Hypothalamus (tissue), 51 donors: ENCODE measurements at places on chromosomes 7 and 10.

DNA sequence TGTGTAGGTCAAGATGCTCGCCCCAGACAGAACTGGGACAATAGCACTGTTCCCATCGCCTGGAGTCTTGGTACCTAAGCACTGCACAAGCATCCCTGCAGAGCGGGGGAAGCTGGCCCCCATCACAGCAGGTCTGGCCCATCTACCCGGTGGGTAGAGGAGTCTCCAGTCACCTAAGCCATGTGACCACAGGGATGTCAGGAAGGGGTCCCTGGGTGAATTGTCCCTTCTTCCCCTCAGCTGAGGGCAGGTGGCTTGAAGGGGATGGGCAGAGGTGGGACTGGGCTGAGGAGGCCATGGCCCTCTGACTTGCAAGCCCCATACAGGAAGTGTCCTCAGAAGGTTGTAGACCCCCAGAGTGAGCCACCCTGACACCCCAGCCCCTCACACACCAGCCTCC lies 39.7 kb downstream of the FRMPD2 start:
- no peak for DNase-seq

DNA sequence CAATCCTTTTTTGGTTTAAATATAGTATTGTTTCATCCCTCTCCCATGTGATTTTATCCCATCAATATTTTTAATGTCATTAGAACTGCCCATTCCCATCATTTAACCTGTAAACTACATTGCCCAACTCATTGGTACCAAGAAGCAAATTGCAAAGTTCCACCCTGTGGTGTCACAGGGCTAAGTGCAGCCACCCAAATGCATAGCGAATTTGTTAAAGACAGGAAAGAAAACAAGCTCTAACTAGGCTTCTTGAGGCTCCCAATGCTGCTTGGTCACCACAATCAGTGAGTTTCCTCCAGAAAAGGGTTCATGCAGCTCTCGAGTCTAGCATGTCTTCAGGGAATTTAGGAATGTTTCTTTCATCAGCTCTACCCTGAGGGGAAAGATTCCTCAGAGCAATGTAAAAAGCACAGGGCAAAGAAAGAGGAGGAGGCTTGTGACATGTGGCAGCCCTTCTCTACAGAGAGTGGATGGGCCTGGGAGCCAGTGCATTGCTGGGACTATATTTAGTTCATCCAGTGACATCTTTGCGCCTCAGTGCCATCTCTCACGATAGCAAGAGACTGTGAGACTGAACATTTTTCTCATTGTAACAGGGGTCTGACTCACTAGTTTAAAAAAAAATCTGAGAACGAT lies 58.1 kb downstream of the CAV1 start:
- DNase-seq: no peak

- no peak for DNase-seq
Measured at GRCh38 chr7:1358376-1359050, 100.8 kb downstream of the MICALL2 start.

GRCh38 chr7:8430643-8431042 lies 2.8 kb upstream of the NXPH1 start:
- no peak for DNase-seq

- no peak for DNase-seq
Measured at GRCh38 chr7:150401861-150402631, 22.9 kb downstream of the ZNF775 start.

DNA sequence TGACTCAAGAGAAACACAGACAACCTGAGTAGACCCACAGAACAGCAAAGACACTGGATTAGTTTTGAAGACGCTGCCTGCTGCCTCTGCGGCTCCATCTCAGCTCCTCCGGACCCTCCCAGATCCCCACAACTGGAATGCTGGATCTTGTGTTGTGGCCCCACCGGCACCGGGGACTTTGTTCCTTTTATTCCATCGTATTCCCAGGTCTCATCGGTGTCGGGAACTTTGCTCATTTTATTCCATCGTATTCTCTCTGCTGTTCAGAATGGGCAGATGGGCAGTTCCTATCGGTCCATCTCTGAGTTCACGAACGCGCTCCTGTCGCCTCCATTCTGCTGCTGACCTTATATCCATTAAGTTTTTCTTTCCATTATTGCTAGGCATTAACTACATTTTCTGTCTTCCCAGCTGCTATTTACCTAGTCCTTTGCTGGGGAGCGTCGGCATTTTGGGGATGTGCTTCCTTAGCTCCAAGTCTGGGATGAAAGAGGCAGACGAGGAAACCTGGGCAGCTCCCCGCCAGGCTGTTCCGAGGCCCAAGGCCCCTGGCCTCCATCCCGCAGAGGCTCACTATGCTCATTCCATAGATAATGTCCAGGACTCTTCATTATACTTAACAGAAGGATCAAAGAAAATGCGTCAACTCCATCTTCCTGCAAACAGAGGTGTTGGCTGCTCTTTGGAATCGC lies 192.4 kb downstream of the MAD1L1 start:
- DNase-seq: no peak

DNA sequence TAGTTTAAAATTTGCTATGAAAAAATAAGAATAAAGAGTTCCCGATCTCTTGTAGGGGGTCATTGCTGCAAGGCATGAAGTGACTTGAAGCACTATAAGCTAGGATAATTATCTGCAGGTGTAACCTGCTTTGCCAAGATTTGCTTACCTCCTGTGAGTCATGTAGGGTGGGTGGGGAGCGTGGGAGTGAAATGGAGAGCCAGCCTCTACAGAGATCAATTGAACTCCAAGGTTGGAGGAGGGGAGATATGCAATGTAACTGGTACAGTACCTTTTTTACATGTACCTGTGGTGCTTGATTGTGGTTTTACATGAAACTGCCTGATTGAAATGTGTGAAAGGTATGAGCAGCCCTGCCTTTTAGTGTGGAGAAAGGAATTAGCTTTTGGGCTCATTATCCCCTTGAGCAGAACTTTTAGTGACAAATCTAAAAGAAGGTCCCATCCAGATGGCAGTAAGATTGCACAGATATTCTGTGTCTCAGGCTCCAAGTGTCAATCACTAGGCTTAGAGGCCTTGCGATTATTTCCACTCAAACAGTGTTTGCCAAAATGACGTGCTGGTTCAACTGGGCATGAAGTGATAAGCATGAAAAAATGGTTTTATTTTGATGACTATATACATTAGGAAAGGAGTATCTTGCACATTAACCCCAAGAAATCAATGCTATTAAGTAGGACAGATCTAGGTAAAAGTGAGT lies 138.6 kb upstream of the GRB10 start:
- DNase-seq: no peak

- DNase-seq: no peak
Measured at GRCh38 chr10:102633287-102633686, 11.0 kb upstream of the TRIM8 start.

DNA sequence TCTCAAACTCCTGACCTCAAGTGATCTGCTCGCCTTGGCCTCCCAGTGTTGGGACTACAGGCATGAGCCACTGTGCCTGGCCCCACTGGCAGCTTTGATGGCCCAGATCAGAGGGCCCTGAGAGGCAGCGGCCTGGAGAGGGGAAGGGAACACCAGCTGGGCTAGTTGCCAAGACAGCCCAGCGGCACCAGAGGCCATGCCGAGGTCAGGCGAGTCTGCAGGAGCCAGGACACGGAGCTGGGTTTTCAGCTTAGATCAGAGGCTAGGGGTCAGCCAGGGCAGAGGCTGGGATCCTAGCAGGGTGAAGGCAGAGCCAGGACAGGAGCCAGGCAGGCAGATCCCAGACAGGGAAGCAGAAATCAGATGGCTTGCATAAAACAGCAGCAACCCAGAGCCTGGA lies 92.9 kb downstream of the MYL10 start:
- no peak for DNase-seq

DNA sequence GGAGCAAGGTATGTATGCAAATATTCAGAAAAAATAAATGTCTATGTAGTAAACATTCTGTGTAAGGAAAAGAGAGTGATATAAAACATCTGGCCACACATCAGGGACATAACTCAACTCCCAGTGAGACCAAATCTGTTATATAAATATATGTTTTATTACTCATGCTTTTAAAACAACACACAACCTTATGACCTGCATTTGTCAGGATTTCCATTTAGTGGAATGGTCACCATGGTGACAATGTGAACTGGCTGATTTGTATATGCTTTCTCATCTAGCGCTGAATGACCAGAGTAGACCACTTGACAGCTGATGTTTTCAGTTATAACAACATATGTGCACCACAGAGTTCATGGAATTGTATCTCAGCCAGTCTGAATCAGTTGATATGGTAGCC lies 551.7 kb downstream of the HTR7 start:
- DNase-seq: no peak

- DNase-seq: no peak
Measured at GRCh38 chr7:141700296-141700847, 1.6 kb downstream of the DENND11 start.

DNA sequence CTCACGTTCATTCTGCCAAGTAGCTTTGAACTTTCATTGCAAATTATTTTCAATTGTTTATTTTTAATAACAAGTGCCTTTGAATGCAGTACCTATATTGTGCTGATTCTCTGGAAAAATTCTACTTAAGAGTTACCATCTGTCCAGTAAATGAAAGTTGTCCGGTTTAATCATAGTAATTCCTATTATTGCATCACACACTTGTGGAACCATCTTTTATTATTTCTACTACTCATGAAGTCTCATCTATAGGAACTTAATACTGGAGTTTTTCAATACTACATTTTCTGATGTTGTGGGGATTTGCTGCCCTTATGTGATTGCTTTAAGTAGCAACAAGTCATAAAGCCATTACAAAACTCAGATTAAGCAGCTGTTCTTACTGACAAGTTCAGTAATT lies 16.5 kb upstream of the SKAP2 start:
- no peak for DNase-seq

GRCh38 chr10:123562387-123562786 lies 103.8 kb upstream of the GPR26 start:
- no peak for DNase-seq

- DNase-seq: no peak
Measured at GRCh38 chr10:16795410-16796073, 21.7 kb downstream of the RSU1 start.

DNA sequence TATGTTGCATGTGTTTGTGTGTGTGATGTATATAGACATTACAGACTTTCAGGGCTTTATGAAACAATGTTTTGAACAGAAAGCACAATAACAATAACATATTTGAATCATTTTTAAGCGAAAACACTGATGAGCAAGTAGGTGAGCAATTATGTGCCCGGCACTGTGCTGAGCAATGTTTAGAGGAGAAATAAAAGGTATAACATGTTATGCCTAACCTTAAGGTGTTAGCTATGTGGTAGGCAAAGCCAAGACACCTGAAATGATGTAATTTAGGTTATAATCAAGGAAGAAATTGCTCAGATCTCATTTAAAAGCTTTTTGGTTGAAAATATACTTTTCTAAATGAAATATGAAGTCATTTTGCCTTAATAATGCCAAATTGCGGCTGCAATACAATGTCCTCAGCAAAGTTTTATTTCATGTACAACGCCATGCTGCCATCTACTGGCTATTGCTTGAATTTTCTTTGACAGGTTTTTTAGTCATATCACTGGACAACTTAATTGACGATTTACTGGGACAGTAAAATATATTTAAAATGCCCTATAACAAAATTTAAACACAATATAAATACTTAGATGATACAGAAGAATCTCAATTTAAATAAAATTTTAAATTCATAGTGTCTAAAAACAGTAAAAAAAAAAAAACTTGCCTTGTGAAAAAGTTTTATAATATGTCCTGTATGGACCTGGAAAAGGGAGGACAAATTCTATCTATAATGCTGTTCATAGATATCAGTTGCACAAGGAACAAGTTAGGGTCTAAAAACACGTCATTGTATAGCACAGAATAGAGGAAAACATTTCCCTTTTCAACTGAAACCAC lies 131.1 kb upstream of the CDK1 start:
- DNase-seq: peak; percentile 18

DNA sequence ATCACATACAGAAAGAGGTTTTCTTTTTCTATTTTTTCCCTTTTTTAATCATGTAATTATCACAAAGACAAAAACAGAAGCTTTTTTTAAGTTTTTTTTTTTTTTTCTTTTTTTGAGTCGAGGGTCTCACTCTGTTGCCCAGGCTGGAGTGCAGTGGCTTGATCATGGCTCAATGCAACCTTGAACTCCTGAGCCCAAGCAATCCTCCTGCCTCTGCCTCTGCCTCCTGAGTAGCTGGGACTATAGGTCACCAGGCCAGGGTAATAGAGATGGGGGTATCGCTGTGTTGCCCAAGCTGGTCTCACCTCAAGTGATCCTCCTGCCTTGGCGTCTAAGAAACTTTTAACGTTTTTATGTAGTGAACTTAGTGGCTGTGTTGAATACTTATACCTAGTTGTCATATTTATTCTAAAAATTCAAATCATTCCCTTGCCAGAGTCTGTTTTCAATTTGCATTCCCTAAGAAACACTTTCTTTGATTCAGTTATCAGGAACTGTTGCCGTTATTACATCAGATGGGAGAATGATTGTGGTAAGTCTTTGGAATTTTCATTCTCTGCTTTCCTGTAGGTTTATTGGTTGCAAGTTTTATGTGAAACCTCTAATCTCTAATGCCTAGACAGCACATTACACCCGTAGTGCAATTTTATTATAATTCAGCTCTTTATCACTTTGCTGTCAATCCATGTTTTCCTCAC lies 1.3 kb downstream of the LSM8 start:
- DNase-seq: no peak

DNA sequence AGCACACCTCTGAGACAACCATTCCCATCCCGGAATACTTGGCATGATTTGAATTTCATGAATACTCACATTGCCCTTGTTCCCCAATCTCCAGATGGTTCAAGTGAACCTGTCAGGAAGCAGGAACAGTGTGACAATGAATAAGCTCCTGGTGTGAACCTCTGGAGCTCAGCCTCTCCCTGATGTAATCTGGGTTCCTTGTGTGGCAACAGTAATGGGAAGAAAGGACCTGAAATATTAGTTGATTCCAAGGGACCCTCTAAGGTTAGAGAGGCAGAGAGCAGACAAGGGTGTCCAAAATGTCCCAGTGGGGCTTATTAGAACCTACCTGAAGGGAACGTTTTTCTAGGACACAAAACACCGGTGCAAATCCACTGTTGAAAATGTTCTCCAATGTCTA lies 8.5 kb downstream of the OR2A7 start:
- no peak for DNase-seq

DNA sequence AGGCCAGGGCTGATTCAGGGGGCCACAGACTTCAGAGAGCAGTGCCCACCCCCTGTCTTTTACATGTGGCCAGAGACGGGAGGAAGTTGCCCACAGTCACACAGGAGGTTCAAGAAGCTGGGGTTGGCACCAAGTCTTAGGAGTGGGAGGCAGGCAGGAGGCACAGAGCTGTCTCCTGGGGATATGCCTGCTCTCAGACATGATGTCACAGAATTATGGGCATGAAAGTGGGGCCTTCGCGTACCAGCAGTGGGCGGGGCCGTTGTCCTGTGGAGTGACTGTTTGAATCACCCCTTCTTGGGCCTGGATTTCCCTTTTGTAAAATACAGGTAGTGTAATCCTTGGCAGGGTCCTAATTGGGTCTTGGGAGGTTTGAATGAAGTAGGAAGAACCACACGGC lies 81.2 kb upstream of the PPIF start:
- DNase-seq: no peak
